ENCODE measurements at places on chromosomes 2 and 18.

DNA sequence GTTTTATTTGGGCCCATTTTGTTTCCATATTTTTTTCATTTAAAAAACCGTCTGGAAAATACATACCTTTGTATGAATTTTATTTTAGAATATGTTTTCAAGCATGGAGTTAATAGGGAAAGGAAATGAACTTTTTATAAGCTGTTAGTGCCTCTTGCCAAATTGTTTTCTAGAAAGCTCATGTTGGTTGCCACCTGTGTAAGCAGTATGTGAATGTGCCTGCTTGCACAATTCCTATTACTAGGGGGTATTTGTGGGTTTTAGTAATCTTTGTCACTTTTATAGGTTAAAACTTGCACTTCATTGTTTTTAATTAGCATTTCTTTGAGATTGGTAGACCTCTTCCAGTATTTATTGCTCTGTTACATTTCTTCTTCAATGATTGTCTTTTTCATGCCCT lies 107.3 kb downstream of the TANC1 start:
- DNase-seq: no peak

GRCh38 chr2:234863043-234863934 lies 88.5 kb upstream of the SH3BP4 start:
- no peak for DNase-seq

GRCh38 chr2:18829251-18829902 lies 240.0 kb upstream of the NT5C1B start:
- no peak for DNase-seq

DNA sequence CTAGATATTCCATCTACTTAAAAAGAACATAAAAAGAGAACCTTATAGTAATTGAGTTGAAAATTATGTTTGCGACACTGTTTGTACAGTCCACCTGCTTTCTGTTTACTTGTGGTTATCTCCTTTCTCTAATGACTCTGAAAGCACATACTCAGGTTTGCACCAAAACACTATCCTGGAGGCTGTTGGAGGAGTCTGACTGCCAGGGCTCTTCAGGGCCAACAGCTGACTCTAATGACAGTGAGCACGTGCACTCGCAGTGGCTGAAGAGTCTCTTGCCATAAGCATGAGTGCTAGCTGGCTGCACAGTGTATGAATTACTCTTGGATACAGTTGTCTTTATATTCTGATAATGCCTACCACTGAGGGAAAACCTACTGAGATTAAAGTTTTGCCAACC lies 16.7 kb upstream of the GLS start:
- peak; percentile 99 for DNase-seq

- DNase-seq: no peak
Measured at GRCh38 chr2:230246206-230246605, 20.7 kb downstream of the SP140 start.

- DNase-seq: no peak
Measured at GRCh38 chr2:196555726-196556125, 83.8 kb upstream of the CCDC150 start.
